ENCODE measurements at places on chromosomes 11 and 22.
A peak's percentile ranks its signal among the peaks of the same experiment; 100 is the strongest.

GRCh38 chr11:47340010-47340409, 12.5 kb downstream of the MYBPC3 start:
- DNase-seq = no peak

DNA sequence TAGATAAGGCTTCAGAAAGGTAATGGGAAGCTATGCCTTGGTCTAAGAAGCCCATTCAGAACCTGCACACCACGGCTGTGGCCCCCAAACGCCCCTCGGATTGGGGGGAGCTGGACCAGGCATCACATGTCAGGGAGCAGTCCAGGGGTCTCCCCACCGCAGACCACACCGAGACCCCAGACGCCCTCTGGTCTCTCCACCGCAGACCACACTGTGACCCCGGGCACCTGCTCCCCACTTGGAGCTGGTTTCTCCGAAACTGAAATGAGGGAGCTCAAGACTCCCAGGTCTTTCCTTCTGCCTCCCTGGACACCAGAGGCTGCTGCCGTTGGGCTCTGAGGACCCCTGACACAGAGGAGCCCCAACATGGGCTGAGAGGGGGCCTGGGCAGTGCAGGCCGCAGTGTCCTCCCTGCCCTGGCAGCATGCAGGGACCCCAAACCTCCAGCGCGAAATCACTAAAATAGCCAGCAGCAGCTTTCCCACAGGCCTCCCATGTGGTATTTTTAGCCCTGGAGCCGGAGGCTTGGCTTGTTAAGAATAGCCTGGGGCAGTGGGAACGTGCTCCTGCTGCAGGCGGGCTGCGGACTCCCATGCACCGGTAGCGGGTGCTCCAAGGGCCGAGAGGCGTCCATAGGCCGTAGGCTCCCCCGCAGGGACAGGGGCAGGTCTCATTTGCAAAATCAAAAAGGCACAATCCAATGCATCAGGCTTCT, 7.7 kb downstream of the LINC01488 start:
- no peak for DNase-seq

DNA sequence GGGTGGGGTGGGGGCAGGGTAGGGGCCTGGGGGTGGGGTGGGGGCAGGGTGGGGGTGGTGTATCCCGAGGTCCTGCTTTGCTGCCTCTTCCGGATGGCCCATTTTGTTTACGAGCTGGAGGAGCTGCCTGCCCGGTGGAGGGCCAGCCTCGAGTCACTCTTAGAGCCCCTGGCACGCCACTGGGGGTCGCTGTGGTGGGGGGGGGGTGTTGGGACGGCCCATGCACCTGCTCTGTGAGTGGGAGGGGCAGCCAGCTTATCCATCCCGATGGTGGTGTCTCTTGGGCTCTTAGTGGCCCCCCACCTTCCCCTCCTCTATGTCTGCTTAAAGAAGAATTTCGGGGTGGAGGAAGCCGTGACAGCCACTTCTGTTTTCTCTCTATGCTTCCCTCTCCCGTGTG, 24.6 kb downstream of the MRGPRD start:
- DNase-seq = no peak

GRCh38 chr11:102172127-102172848, 62.0 kb downstream of the YAP1 start:
- DNase-seq = peak; percentile 85

Data from HCEC 1CT (cell line).